ENCODE measurements at places on chromosomes 4 and X.

DNA sequence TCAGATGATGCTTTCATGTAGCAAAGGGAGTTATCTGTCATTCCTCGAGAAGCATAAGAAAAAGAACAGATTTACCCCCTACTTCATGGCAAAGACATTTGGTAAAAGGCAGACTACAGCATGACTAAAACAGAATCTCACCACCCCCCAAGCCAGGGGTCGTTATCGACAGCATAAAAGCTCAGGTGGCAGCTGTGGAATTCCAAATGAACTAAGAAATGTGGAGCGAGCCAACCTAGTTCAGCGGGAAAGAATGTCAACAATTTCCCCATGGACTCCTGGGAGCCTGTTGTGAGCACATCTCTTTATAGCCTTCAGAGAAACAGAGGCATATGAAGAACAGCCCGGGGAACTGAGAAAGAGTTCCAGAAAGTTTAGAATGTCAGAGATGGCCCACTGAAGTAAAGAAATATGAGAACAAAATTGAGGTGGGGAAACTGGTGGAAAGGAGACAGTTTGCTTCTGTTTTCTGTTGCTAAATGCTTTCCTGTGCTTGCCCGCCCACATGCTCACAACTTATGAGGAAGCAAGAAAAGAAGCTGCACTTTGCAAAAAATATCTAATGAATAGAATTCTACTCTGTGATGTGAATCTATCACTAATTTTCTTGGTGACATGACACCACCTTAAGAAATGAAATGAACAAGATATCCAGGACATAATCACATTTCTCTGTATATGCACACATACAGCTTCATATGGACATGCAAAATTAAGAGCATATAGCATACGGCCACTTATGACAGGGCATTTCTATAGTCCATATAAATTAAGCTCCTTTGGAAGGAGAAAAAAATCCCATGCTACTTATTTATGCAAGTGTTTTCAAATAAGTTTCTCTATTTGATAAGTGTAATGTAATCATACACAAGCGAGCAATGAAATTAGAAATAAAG lies 135.3 kb upstream of the MID1 start:
- no peak for DNase-seq

GRCh38 chr4:74503580-74503979 lies 58.6 kb downstream of the AREG start:
- DNase-seq = no peak

DNA sequence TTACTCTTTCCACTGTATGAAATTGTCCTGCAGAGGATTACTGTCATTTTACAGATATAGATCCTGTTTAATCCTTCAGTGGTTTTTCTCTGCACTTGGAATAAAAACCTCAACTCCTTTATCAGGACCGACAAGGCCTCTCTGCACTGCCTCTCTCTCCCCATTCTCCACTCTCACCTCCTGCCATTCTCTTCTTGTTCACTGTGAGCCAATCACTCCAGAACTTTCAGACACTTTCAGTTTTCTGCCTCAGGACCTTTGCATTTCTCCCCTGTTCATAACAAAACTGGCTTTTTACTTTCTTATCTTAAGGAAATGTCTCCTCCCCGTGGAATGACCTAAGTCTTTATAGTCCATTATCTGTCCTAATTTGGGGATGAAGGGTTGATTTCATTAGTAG lies 137.3 kb downstream of the ELOVL6 start:
- no peak for DNase-seq

GRCh38 chr4:185879666-185880312 lies 67.8 kb upstream of the SORBS2 start:
- no peak for DNase-seq

GRCh38 chr4:47535567-47536147 lies 50.6 kb downstream of the ATP10D start:
- no peak for DNase-seq

DNA sequence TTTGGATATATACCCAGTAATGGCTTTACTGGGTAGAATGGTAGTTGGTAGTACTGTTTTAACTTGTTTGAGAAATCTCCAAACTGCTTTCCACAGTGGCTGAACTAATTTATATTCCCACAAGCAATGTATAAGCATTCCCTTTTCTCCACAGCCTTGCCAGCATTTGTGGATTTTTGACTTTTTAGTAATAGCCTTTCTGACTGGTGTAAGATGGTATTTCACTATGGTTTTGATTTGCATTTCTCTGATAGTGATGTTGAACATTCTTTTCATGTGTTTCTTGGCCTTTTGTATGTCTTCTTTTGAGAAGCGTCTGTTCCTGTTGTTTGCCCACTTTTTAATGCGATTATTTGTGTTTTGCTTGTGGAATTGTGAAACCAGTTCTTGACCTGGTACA lies 290.5 kb downstream of the BMPR1B start:
- DNase-seq = no peak

- DNase-seq = no peak
These were observed 12.1 kb upstream of the TCEAL4 start for GRCh38 chrX:103573202-103573601.

GRCh38 chr4:159045321-159045720 lies 57.6 kb upstream of the RAPGEF2 start:
- no peak for DNase-seq

GRCh38 chr4:78971326-78971725 lies 32.1 kb upstream of the PAQR3 start:
- no peak for DNase-seq

DNA sequence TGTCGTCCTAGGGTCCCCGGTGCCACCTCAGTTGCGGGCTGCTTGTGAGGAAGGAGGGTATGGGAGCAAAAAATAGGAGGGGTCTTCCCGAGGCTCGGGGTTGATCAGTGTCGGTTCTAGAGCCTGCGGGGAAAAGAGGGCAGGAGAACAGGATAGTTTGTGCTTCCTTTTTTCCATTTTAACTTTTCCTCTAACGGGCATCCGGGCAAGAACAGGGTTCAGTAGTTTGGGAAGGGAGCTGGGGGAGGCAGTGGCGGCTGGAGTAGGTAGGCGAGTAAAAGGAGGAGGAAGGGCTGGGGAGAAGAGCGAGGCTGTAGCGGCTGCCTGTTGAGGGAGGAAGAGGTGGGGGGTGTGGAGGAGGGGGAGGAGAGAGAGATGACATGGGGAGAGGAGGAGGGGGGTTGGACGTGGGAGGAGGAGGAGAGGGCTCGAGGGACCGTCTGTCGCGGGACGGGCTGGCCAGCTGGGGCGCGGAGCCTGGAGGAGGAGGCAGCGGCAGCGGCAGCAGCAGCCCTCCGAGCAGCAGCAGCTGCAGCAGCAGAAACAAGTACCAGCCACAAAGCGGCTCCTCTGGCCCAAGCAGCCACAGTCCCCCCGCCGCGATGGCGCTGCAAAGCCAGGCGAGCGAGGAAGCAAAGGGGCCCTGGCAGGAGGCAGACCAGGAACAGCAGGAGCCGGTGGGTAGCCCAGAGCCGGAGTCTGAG lies at the start of gene SLC16A2:
SLC16A2 (plus strand) TSS at position 458 of the 704 bp plus-strand sequence; CDS start at position 603, 145 bp downstream.
- DNase-seq = peak; percentile 46

Measured in CD4-positive, alpha-beta memory T cell (primary cell).